Hepatocyte (in vitro differentiated cells): ENCODE measurements at places on chromosomes 13 and 19. TPM values are rescaled to one million over a fixed set of nuclear protein-coding genes. Genes with fewer than 3 reads are reported as not detected.
A peak's percentile ranks its signal among the peaks of the same experiment; 100 is the strongest.

DNA sequence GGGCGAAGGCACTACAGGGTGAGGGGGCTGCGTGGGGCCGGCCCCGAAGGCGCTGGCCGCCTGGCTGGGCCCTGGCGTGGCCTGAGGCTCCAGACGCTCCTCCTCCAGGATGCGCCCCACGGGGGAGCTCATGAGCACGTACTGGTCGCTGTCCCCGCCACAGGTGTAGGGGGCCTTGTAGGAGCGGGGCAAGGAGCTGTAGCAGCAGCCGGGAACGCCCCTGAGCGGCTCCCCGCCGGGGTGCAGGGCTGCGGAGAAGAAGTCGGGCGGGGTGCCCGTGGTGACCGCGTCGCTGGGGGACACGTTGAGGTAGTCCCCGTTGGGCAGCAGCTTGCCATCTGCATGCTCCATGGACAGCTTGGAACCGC, 3.0 kb downstream of the IRS2 start:
- DNase-seq, result no peak

DNA sequence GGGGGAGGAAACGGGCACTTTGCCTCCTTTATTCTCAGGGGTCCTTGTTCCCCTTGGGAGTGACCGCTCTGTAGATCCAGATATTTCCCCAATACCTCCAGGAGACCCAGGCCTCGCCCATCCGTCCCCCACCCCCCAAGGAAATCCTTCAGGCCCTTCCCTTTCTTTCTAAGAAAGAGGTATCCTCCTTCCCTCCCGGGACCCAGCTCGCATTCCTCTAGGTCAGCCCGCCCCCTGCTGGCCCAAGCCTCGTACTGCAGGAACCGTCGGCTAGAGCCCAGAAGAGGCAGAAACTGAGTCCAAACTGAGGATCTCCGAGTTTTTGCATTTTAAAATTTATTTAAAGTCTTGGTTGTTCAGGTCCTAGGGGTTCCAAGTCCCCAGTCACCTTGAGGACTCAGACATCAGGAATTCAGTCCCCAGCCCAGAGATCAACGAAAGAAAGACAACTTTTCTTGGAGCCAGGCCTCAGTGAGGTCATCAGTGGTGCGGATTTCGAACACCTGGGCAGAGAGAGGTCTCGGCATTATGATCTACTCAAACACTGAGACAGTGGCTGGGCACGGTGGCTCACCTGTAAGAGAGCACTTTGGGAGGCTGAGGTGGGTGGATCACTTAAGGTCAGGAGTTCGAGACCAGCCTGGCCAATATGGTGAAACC, 7.5 kb upstream of the LRFN1 start:
- peak; percentile 91 for DNase-seq

DNA sequence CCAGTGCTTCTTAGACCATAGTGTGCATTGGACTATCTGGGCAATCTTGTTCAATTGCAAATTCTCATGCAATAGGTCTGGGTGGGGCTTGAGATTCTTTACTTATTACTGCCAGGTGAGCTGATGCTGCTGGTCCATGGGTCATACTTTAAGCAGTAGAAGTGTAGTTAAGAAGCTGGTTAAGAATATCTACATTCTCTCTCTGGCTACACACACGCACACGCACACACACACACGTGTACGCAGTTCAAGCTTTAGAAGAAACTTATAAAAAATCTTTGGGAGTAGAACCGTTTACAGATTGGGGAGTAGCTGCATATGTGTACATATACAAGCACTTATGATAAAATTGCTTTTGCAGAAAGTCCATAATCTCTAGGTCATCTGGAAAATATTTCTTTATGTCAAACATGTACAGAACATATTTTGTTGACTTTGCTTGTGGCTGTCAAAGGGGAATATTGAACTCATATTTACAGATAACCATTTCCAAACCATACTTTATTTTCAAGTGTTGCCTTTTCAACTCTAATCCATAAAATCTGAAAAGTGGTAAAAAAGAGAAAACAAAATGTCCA, 99.7 kb downstream of the GPC6 start:
- DNase-seq, result peak; percentile 48

The MEX3D gene
- 6.2 and 6.6 TPM in 2 replicates for polyA plus RNA-seq

The TDRD12 gene
- 0.62 TPM in 1 of 2 replicates, not detected in the other for polyA plus RNA-seq

DNA sequence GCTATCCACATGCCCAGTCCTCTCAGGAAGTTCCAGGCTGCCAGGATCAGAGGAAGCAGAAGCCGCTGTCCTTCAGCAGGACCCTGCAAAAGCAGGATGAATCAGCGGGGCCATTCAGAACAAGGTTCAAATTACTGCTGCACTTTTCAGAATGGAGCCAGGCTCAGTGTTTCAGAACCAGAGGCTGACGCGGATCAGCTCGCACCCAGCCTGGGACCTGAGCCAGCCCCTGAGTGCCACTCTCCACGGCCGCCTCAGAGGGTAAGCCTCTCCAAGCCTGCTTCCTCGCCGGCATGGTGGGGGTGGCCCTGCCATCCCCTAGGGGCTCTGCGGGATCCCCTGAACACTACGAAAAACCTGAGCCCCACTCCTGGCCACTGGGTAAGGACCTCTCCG, 24.7 kb downstream of the RASA3 start:
- DNase-seq, result no peak

The FCER2 gene
- not detected in 2 replicates for polyA plus RNA-seq

The LPAR2 gene
- polyA plus RNA-seq, result 33.1 and 42.6 TPM in 2 replicates

DNA sequence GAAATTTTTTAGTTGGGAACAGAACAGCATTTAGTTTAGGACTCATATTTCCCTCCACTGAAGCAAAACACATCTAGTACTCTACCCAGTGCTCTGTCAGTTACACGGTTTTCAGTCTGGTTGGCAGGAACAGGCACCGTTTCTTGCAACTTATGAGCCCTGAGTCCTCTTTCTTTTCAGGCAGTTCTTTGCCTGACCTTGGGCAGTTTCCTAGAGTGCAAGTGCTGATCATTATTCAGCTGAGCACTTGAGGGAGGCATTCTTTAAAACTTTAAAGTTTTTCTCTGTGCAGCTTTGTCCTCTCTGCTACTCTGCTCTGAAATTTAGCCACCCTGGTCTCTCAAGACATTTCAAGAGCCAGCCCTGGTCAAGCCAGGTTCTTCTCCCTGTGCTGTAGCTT, 96.1 kb downstream of the MYO16 start:
- no peak for DNase-seq

The EXOSC5 gene
- 21.2 and 22.4 TPM in 2 replicates for polyA plus RNA-seq

- no peak for DNase-seq
These were observed 349.7 kb downstream of the LIG4 start for GRCh38 chr13:107865643-107866031.

GRCh38 chr13:23610966-23611491, 40.8 kb downstream of the TNFRSF19 start:
- DNase-seq, result no peak

GRCh38 chr13:31807090-31807541, 67.8 kb downstream of the RXFP2 start:
- DNase-seq, result no peak

DNA sequence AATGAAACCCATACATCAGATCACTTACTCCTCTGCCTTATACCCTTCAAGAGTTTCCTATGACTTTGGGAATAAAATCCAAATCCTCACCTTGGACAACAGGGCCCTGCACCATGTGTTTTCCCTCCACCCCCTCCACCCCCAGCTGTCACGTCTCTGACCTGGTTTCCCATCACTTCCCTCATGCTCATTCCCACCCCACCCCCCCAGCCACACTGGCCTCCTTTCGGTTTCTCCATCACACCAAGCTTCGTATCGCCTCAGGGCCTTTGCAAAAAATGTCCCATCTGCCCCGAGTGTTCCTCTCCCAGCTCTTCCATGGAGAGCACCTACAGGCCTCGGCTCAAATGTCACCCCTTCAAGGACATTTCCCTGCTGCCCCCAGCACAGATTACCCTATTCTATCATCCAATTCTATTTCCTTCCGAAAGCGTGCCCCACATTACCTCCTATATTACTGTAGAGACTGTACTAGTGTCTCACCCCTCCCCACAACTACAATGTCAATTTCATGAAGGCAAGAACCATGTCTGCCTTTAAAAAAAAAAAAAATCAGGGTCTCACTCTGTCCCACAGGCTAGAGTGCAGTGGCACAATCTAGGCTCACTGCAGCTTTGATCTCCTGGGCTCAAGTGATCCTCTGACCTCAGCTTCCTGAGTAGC, 16.8 kb upstream of the FFAR2 start:
- no peak for DNase-seq

The ALG11 gene
- 26.0 and 33.9 TPM in 2 replicates for polyA plus RNA-seq

- no peak for DNase-seq
These were observed 2.5 kb downstream of the SLC1A5 start for GRCh38 chr19:46785980-46786235.

DNA sequence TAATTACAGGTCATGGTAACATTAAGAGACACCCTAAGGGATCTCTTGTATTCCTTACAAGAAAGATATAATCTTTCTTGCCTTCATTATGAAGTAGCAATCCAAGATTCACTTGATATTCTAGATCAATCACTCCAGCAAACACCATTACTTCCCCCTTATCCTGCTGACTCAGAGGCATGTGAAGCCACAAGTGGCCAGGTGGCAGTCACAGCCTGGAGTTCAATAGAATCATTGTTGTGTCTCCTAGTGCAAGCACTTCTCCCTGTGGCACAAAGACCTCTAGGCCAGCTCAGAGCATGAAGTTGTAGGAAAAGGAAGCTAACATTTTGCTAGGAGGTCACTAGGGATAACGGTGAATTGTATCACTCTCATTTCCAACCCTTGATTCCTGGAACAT, 864.3 kb upstream of the ATXN8OS start:
- no peak for DNase-seq

GRCh38 chr19:12364391-12365235, 870 bp downstream of the ZNF442 start:
- peak; percentile 33 for DNase-seq

GRCh38 chr13:51771418-51772104, 32.4 kb downstream of the DHRS12 start:
- DNase-seq, result no peak

- DNase-seq, result no peak
These were observed 413.5 kb upstream of the SPRY2 start for GRCh38 chr13:80754441-80754840.

DNA sequence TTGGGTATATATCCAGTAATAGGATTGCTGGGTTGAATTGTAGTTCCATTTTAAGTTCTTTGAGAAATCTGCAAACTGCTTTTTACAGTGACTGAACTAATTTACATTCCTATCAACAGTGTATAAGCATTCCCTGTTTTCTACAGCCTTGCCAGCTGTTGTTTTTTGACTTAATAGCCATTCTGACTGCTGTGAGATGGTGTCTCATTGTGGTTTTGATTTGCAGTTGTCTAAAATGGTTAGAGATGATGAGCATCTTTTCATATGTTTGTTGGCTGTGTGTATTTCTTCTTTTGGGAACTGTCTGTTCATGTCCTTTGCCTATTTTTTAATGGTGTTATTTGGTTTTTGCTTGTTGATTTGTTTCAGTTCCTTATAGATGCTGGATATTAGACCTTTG, 4.0 kb upstream of the ZNF222 start:
- DNase-seq, result no peak

The ATP1A3 gene
- polyA plus RNA-seq, result 0.82 TPM in 1 of 2 replicates, not detected in the other

DNA sequence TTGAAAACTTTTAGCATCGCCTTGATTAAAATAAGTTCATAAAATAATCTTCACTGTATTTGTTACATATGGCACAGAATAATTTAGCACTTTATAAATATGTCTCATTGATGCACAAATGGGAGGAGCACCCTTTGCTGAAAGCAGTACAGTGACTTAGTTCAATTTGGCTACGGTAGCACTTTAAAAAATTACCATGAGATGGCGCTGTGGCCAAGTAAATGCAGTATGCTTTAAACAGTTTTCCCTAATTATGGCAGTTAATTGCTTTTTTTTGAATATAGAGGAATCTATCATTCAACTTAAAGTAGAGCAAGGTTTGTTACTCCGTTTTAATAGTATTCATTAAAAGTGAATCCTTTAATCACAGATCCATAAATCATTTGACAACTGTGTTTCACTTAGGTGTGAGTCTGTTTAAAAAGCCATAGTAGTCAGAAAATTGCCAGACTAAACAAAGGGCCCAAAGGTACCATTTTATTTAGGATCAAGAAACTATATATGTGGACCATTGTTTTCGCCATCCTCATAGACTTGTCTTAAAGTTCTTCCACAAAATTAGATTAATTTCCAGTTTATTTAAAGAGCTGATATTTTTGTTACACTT, 34.7 kb upstream of the ESD start:
- peak; percentile 66 for DNase-seq

GRCh38 chr13:99045396-99045795, 67.5 kb upstream of the DOCK9 start:
- DNase-seq, result no peak

DNA sequence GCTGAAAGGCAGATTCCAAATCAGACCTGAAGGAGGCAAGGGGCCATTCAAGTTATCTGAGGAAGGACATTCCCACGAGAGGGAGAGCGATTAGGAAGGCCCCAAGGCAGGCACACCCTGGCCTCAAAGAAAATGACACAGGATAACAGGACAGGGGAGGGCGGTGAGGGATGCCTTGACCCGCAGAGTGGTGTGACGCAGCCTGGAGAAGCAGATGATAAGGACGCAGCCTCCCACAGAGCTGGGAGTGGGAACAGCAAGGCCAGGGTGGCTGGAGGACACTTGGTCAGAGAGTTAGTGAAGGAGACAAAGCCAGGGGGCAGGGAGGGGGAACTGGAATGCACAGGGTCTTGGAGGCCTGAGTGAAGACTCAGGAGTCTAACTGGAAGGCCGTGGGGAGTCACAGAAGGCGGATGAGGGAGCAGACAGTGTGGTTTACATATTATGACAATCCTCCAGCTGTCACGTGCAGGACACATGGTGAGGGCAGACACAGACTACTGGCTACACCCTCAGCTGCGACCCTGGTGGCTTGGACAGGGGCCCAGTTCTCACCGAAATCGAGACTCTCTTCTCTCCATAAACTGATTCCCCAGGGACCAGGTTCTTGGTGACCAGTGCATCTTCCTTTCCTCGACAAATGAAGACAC, 5.8 kb upstream of the DYRK1B start:
- DNase-seq, result no peak

DNA sequence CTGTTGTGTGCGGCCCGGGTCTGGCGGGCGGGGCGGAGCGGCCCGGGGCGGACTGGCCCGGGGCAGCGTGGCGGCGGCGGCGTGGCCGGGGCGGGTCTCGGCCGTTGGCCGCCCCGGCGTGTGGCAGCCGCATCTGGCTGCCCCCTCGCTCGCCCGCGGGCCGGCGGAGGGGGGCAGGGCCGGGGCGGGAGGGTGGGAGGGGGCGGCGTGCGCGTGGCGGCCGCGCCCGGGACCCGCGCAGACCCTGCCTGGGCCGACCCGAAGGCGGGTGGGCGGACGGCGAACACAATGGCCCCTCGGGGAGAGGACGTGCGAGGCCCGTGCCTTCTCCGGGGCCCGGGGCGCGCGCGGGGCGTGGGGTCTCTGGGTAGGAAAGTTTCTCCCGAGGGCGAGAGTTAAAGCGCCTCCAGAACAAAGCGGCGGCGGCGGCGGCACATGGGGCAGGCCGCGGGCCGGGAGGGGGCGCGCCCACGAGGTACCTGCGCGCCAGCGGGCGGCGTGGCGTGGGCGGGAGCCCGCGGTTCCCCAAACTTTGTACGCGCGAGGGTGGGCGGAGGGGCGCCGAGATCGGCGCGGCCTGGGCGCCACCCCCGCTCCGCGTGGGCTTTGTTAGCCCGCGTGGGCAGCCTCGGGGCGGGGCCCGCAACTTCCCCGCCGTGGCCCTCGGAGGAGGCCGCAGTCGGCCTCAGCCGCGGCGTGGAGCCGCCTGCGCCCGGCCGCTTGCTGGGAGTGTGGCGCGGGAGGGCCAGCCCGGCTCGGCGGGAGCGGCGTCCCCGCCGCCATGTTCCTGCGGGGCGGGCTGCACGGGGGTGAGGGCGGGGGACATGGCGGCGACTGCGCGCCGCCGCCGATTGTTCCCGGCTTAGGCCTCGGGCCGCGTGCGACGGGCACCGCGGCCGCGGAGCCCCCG, 764 bp downstream of the MIR17HG start:
- peak; percentile 78 for DNase-seq
